ENCODE measurements at places on chromosomes 5 and 9.

GRCh38 chr5:180098991-180099732 is 27.6 kb upstream of the RNF130 start:
- no peak for DNase-seq

- no peak for DNase-seq
Measured at GRCh38 chr5:148808864-148809642, 17.4 kb upstream of the ADRB2 start.

GRCh38 chr9:111438541-111439235 is 45.5 kb downstream of the ECPAS start:
- no peak for DNase-seq

DNA sequence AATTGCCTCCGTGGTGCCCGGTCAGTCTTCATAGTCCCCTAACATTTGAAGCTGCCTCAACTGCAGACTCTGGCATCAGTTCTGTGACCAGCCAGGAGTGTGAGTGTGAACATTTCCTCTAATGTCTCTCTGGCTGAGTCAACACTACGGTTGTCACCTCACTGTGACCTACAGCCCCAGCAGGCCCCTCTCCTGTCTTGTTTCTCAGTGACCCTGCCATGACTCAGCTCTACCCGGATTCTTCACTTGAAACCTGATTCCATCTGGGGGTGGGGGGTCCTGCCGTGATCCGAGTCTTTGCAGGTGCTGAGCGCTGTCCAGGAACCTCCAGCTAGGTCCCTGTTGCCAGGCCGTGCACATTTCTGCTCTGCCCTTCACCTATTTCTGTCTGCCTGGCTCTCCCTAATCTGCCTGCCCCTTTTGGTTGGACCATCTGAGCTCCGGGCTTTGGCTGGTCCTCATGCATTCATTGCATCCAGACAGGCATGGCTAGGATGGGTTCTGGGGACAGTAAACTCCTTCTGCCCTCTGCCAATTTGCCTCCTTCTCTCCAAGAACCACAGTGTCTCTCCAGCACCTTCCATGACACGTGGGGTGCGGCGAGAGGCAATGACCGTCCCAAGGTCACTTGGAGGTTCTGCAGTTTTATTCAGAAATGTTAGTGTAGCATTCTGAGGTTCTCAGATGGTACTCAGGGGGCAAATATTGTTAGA is 24.2 kb downstream of the STC2 start:
- no peak for DNase-seq

DNA sequence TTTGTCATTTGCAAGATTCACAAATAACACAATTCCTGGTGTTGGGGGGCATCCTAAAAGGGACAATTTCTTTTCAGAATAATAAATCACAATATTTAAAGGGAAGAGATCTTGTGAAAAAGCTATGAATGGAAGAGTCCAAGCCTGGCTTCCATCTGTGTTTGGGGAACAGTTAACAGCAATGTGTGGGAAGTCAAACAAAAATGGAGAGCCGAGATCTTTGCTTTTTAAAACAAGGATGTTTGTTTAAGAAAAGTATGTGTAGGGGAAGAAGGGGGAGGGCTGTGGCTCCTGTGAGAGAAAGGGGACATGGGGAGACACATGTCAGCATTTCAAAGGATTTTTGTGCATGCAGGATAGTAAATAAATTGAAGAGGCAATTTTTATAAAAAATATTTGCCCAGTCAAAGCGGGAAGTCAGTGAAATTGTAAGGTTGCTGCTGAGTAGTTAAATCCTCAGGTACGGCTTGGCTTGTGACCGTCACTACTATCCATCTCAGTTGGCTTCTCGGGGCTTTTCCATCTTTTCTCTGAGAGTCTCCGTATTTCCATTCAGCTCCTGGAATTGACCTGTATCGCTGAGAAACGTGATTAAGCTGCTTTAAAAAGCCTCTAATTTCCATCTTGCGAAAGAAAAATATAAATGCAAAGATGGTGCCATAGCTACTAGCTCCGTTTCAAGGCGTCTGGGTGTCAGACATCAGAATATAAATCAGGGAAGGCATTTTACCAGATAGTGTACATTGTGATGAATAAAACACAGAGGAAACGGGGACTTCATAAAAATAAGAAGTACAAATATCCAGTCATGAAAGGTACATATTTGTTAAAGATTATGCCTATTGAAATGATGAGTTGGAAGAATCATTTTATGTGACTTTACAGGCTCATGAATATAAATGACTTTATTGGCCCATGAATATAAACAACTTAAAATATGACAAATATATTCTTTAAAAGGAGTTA is 52.9 kb upstream of the VCAN start:
- no peak for DNase-seq

- DNase-seq, result peak; percentile 58
Measured at GRCh38 chr9:19456996-19457692, 48.3 kb downstream of the ACER2 start.

DNA sequence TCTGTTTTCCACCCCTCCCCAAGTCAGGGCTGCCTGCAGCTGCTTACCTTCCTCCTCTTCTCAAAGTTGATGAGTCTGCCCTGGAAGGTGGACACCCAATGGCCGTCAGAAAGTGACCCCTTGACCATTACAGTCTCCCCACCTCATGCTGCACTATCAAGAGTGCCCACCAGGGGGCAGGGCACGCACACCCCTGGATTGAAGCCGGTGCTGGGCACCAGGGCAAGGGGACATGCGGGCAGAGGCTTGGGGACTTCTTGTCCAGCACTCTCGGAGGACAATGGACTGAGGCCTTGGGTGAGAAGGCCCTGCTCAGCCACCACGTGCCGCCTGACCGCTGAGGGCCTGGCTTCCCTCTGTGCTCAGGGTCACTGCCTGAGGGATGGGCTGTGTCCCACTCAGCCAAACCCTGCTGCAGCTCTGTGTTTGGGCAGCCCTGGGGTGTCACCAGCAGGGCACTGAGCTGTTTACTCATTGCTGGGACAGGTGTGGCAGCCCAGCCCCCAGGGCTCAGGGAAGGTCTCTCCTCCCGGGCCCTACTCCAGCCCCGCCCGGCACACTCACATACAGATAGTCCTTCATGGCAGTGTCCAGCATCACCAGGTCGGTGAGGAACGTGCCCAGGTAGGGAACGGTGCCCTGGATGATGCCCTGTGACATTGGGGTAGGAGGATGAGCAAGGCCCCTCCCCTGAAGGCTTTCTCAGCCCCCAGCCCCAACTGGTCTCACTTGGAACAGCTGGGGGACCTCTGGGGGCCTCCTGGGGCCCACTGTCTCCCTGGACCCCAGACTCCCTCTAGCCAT is 17.7 kb downstream of the RALGDS start:
- no peak for DNase-seq

- no peak for DNase-seq
Measured at GRCh38 chr9:138014563-138014945, 137.0 kb downstream of the CACNA1B start.

- DNase-seq, result no peak
Measured at GRCh38 chr5:146109379-146109778, 4.0 kb upstream of the PLAC8L1 start.

DNA sequence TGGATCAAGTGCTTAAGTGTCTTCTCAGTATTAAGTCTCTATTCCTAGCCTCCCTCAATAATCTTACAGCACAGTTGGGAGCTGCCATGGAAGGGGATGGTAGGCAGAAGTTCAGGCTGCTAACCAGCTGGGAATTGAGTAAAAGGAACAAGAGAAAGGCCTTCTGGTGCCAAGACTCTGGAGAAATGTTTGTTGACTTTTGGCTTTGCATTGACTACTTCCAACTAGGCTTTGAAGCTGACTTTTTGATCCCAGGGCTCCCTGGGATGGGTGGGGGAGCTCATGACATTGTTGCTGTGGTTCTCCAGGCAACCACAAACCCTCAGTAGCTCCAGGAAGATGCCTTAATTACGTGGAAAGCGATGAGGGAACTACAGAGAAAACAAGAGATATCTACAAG is 85.2 kb upstream of the HTR4 start:
- DNase-seq, result no peak

GRCh38 chr9:119736491-119737454 is 367.5 kb upstream of the BRINP1 start:
- no peak for DNase-seq

- DNase-seq, result no peak
Measured at GRCh38 chr5:122424132-122424531, 112.1 kb downstream of the SNCAIP start.

DNA sequence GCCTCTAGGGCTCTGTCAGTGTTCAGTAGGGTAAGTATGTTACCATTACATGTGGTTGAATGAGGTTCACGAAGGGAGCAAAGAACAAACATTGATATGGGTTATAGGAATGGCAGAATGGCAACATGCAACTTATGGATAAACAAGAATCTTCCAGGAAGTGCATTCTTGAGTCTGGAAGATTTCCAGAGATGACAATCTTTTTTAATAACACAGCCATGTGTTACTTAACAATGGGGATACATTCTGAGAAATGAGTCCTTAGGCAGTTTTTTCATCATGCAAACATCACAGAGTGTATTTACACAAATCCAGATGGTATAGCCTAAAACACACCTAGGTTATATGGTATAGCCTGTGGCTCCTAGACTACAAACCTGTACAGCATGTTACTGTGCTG is 9.1 kb upstream of the SLC28A3 start:
- no peak for DNase-seq

GRCh38 chr5:121725450-121725849 is 126.2 kb upstream of the FTMT start:
- no peak for DNase-seq

GRCh38 chr5:166625210-166625865 is 1666.1 kb upstream of the WWC1 start:
- DNase-seq, result no peak

DNA sequence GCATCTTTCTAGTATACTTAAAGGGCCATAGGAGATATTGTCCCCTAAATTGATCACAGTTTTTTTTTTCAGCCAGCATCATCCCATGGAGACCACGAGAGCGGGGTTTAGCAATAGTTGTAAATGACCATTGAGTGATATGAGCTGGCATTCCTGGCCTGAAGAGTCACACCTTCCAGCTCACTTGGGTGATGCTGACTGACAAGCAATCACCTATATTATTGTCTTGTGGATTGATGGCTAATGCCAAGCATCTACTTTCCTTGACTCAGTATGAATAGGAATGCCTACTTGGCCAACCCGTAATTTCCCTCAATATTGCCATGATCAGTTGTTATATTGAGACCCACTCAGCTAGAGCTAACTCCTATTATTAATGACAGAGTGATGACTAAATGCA is 70.5 kb downstream of the ADAMTSL1 start:
- no peak for DNase-seq

- no peak for DNase-seq
Measured at GRCh38 chr9:96023486-96023885, 148.0 kb downstream of the ERCC6L2 start.

GRCh38 chr9:117839862-117840261 is 135.7 kb downstream of the TLR4 start:
- no peak for DNase-seq

DNA sequence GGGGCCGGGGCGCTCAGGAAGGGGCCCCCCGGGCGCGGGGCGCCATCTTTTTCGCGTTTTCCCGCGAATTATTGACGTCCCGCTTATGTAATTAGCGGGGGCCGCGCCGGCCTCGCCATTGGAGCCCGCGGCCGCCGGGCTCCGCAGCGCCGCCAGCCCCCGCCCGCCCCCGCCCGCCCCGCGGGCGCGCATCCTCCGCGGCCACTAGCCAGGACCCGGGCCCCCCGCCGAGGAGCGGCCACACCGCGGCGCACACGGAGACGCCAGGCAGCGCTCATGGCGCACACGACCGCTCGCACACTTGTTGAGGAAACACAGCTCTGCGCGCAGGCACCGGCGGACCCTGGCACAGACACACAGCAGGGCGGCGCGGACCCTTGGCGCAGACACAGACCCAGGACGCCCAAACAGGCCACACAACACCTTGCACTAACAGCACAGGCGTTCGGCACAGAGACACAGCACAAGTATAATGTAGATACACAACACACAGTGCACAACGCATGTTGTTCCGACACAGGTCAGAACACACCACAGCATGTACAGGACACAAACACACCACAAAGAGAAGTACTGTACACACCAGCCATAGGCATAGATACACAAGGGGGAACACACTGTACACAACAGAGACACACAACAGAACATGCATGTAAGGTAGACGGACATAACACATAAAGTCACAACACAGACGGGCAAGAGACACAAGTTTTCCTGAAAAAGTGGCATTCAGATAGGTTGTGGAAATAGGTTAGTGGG is 467 bp upstream of the PHF19 start:
- DNase-seq, result peak; percentile 72

GRCh38 chr9:82949203-82949602 is 113.7 kb downstream of the RASEF start:
- no peak for DNase-seq

DNA sequence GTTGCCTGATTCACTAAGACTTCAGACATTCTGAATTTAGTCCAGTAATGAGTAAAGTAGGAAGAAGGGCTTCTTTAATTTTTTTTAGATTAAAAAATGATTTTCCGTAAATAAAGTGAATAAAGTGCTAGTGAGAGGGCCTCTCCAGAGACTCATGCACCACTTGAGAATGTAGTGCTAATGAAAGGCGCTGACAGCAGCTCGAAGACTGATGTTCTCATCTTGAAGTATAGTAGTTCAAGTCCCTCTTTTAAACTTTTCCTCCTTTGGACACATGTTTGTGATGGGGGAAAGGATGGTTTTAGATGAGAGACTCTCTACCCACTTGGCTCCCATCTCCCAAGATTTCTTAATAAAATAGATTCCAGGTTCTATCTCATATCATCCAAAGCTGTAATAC is 48.5 kb downstream of the G3BP1 start:
- DNase-seq, result no peak

DNA sequence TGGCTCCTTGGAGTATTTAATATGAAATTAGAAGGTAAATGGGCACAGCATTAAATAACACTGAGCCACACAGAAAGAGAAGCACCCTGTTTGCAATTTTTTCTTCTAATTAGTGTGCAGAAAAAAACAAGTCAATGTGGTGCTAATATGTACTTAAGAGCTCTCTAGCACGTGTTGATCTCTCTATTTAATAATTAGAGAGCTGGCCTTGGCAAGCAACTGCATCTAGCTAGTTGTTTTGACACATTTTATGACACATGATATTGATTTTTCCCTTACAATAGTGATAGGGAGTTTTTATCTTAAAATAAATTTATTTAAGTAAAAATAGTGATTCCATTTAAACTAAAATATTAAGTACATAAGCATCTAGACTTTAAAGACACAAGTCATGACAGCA is 54.5 kb upstream of the NUDT12 start:
- DNase-seq, result no peak

DNA sequence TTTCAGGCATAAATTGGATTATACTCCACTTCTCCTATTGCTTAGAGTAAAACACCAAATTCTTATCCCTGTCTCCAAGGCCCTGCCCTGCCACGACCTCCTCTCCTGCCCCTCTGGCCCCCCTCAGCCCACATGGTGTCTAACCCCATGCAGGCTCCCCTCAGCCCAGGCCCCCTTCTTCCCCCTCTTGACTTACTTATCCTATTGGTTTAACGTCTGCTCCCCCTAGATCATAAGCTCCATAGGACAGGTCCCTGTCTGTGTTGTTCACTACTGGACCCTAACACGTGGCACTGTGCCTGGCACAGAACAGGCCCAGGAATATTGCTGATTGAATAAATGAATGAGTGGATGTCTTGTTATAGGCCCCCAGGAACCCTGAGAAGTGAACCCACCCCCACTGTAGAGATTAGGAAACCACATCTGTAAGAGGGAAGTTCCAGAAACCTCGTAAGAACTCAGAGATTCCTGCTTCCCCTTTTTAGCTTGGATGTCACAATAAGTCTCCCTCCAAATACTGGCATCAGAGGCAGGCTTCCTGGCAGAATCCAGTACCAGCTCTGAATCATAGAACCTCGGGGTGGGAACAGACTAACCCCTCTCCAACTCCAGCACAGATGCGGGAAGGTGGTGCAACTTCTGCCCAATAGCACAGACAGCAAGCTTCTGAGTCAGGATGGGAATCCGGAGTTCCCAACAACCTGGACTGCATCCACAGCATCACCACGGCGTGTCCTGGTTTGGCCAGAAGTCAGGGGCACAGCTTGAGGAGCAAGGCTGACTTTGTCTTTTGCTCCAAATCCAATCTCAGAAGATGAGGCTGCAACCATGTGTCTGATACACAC is 31.5 kb downstream of the HRH2 start:
- DNase-seq, result no peak

Data from stimulated activated CD4-positive, alpha-beta T cell treated with anti-CD3 and anti-CD28 coated beads, Interleukin-15, amount 100 ng/mL, for 48 hours (primary cell).